NCI-H2029 treated with DMSO at 0.1 percent for 48 hours (cell line): ENCODE measurements at places on chromosomes 1 and 21.
A peak's percentile ranks its signal among the peaks of the same experiment; 100 is the strongest.

DNA sequence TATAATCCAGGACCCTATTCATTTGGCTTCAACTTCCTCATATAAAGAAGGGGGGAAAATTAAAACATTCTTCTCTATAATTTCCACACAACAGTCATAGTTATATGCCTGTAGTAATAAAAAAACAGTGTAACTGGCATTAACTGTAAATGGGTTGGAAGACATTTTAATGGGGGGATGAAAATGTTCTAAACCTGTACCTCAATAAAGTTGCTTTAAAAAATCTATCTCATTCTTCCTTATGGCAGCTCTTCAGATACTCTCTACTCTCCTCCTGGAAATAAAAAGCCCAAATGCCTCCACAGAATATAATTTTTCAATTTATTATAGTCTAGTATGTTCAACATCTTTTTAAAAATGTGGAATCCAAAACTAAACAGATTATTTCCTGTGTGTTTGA lies 2.6 kb downstream of the LRRIQ3 start:
- no peak for DNase-seq

DNA sequence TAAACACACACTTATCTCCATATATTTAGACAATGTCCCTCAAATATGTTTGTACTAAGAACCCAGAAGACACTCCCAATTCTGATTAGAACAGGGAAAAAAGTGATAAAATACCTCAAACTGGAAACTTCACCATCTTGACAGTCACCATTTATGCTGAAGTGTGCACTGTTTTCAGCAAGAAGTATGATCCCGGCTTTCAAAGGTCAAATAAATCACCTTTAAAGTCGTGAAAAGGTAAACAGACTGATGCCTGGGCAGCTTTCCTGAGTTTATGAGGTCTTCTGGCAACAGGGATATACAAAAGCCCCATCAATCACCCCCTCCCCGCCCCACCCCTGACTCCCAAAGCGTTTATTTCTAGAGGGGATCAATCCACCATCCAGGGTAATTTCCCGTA lies 37.9 kb downstream of the HLX start:
- DNase-seq, result no peak

DNA sequence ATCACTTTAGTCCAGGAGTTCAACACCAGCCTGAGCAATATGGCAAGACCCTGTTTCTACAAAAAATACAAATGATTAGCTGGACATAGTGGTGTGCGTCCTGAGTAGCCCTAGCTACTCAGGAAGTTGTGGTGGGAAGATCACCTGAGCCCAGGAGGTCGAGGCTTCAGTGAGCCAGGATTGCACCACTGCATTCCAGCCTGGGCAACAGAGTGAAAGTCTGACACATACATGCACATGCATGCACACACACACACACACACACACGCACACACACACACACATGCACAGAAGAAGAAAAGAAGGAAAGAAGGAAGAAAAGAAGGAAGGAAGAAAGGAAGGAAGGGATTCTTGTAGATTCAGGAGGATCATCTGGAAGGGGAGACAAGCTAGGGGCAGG lies 104.4 kb upstream of the USP25 start:
- no peak for DNase-seq

GRCh38 chr1:182051938-182052337 lies 9.6 kb downstream of the ZNF648 start:
- DNase-seq, result no peak

- DNase-seq, result no peak
Observed at GRCh38 chr1:244046907-244047611, 4.0 kb upstream of the ZBTB18 start.

GRCh38 chr1:225990705-225991464 lies 8.3 kb downstream of the SDE2 start:
- DNase-seq, result no peak

DNA sequence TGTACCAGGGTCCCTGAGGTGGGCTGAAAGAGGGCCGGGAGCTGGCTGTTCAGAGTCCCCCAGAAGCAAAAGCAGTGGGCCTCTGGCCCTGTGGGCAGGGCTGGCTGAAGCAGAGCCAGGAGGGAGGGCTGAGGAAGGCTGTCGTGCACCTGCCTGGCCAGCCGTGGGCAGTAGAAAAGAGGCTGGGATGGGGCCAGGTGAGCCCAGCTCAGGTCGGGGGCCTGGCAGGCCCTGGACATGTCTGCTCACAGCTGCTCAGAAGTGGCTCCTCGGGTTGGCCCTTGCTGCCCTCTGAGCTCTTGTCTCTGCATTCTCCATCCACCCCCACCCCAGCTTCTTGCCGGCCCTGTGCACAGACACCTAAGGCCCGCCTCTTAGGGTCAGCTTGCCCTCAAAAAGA lies 60.0 kb downstream of the TCP10L start:
- no peak for DNase-seq

- DNase-seq, result no peak
Observed at GRCh38 chr1:34711485-34711884, 43.4 kb upstream of the GJB5 start.

DNA sequence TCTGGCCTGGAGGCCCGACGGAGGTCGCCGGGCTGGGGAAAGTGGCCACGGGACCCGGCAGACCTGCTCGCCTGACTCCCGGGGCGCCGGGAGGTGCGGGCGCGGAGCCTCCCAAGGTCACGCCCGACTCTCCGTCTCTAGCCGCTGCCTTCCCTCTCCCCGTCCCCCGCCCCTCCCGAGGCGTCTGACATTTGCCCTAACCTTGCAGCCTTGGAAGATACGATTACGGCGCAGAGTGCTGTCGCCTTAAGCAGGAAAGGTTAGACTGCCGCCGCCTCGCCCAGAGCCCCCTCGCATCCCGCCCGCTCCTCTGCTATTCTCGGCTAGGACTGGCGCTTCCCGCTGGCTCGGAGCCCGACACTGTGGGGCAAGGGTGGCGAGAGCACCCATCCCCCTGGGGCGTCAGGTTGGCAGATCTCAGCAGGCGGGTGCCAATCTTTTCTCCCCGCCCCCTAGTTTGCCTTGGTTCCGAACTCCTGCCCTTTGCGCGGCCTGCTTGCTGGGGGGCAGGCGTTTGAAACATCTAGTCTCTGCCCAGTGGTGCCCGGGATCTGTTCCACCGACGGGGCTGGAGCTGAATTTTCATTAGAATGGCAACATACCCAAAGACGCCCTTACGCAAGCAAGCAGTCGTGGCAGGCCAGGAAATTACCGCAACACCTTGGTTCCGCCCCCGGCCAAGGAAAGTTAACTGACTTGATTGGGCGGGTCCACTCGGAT lies 835 bp downstream of the PGM1 start:
- peak; percentile 60 for DNase-seq

DNA sequence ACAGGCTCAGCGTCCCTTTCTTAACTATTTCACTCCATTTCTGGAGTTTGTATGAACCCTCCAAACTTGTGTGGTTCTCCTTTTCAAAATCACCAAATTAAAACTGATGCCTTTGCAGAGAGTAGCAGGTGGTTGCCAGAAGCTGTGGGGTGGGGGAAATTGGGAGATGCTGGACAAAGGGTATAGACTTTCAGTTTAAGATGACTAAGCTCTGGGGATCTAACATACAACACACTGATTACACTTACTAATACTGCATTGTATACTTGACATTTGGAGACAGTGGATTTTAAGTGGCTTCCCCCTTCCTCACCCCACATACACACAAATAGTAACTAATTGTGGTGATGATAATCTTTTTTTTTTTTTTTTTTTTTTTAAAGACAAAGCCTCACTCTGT lies 11.1 kb upstream of the SCYL3 start:
- DNase-seq, result no peak

GRCh38 chr1:41333146-41333784 lies 28.0 kb upstream of the FOXO6 start:
- no peak for DNase-seq

DNA sequence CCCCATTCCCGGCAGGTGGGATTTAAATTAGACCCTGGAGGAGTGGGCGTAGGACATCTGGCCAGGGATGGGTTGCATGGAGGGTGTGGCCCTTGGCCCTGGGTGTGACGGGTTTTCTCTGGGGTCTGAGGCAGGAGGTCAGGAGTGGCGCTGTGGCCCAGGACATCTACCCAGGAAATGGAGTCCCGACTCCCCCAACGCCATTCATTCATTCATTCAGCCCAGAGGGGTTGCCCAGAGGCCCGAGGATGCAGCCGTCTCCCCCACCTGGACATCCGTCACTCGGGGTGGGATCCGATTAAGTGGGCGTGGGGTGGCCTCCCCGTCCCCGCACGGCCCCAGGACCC lies 663 bp downstream of the ATP13A2 start:
- no peak for DNase-seq

GRCh38 chr1:175757381-175758015 lies 14.1 kb upstream of the TNR start:
- no peak for DNase-seq

GRCh38 chr1:36968730-36969129 lies 65.6 kb downstream of the GRIK3 start:
- peak; percentile 100 for DNase-seq

- peak; percentile 46 for DNase-seq
Observed at GRCh38 chr1:29691499-29691898, 455.2 kb downstream of the PTPRU start.

DNA sequence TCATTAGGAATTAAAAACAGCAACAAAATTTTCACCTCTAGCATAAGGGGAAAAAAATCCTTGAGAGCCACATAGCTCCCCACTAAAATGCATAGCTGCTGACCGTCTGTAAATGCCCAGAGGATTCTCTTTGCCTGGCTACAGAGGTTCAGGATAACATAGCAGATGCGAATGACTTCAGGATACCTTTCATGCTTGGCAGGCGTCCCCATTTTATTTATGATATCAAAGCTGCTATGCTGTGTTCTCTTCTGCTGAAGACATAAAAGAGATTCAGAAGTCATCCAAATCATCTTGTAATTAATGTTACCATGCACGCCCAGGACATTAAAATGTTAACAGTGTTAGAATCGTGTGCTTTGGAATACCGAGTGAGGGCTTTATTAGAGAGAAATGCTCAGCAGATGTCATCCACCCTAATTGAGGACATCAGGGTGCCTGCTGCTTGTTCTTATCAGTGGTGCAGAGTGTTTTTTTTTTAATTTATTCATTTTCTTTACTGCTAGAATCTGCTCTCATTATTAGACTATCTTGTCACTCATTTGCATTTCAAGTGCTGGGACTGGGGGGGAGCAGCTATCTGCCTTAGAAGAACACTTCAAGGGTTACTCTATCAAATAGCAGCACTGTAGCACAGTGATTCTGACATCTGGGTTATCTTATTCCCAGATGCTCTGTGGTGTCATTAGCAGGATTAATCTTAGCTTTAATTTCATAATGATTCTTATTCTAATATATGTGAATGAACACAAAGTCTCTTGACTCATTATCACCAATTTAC lies 139.5 kb downstream of the ZNF326 start:
- DNase-seq, result no peak

- DNase-seq, result no peak
Observed at GRCh38 chr1:1889090-1889750, 1.7 kb downstream of the GNB1 start.

DNA sequence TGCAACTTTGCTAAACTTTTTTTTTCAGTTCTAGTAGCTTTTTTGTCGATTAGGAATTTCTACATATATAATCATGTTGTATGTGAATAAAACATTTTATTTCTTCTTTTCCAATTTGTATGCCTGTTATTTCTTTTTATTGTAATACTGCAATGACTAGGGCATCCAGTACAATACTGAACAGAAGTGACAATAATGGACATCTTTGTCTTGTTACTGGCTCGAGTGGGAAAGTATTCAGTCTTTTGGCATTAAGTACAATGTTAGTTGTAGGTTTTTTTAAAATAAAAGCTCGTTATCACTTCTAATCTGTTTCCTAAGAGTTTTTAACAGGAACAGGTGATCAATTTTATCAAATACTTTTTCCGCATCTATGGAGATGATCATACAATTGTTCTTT lies 9.8 kb downstream of the STPG1 start:
- no peak for DNase-seq

- no peak for DNase-seq
Observed at GRCh38 chr1:26734501-26735058, 38.8 kb downstream of the ARID1A start.

DNA sequence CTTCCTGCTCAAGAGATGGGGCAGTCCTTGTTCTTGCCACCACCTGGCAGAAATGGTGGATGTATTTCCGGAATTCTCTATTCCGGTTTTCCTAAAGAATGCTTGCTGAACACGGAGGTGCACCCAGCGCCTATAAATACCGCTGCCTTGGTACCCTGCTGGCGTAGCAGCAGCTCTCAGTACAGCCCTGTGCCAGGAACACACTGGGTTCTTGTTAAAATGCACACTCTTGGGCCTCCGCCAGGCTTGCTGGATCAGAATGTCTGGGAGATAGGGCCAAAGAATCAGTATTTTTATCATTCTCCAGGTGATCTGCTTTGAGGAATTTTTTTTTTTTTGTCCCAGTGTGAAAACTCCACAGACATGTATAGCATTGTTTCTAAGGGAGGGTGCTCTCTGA lies 54.2 kb downstream of the IGSF5 start:
- no peak for DNase-seq

DNA sequence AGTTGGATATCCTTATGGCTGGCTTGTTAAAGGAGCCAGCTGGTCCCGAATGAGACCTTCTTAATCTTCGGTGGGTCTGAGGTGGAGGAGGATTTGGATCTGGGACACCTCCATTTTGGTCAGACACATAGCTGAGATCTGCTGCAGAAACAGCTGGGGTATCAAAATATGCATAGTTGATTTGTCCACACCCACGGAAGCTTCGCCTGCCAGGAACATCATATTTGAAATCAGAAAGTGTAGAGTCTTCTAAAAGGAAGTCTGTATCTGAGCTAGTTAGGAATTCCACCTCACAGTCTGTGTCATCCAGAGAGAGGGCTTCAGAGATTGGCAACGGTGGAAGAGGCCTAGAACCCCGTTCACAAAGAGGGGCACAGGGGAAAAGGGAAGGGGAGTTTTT lies 12.3 kb downstream of the ERRFI1 start:
- DNase-seq, result no peak

DNA sequence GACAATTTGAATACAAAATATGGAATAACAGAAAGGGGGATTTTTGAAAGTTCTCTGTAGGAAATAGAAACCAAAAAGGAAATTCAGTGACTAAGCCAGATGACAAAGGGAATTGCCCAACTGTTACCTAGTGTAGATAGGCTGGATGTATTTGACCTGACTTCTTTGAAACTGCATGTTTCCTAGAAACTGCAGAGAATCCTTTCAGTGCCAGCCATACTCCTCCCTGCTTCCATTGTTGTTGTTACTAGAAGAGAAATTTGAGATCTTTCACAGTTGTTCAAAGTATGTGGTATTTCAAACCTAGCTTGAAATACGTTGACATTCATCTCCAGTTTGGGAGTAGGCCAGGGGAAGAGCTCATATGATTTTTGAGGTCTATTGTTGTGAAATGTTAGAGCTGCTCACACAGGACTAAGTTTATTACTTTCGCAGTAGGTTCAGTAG lies 1.8 kb upstream of the GBP5 start:
- DNase-seq, result no peak

GRCh38 chr1:226984521-226985238 lies 44.6 kb downstream of the COQ8A start:
- DNase-seq, result no peak

GRCh38 chr1:8059161-8059622 lies 33.1 kb upstream of the ERRFI1 start:
- DNase-seq, result no peak

GRCh38 chr1:35557611-35558373 lies at the start of gene NCDN:
Gene NCDN (plus strand): TSS chr1:35557799. CDS start chr1:35558191, 392 bp downstream.
- DNase-seq, result peak; percentile 79
